Esophagus squamous epithelium (tissue), 5 donors: ENCODE measurements at places on chromosomes 7 and 10.

DNA sequence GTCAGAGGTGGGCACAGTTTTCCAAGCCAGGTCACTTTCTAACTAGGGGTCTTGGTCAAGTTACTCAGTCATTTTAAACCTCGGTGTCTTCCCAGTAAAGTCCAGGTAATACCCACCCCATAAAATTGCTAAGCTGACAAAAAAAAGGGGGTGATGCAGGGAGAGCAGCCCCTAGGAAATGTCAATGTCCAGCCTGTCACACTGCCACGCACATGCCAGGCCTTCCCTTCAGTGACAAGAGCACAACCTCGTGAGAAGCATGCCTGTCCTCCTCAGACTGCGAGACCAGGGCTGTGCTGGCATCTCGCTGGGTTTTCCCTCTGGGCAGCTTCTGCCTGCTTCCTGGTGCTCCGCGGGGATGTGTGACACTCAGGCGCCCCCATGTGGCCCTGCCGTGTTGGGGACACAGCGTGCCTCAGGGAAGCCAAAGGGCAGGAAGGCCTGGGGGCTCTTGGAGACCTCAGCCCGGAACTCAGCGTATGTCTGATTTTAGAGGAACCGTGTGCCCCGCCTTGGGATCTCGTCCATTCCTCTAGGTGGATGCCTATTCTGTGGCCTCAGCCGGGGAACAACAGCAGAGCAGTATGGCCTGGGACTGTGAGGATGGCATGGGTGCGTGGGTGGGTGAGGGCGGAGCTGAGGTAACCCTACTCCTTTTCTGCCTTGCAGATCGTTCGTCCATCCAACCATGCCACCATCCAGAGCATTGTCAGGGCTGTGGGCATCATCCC, 10.2 kb upstream of the GDF2 start:
- DNase-seq, result peak; percentile 16

GRCh38 chr10:1595726-1596125, 141.6 kb downstream of the ADARB2 start:
- DNase-seq, result no peak

DNA sequence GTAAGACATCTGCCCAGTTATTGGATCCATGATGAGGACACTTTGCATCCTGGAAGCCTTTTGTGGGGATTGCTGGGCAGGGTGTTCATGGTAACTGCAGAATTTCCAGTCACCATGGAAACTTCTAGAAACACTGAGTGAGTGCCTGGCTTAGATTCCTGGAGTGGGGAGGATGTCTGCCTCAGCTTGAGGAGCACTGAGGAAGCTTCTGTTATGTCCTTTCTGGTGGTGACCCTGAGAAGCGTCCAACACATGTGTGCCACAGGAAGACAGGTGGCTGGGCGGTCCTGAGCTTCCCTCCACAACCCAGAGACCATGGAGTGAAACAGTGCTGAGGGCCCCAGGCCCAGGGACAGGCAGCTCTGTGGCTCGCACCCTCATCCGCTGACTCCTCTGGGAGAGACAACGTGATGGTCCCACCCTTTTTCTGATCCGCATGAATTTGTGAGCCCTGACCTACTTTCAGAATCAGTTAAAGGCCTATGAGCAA, 191.8 kb upstream of the CXCL12 start:
- DNase-seq, result no peak

DNA sequence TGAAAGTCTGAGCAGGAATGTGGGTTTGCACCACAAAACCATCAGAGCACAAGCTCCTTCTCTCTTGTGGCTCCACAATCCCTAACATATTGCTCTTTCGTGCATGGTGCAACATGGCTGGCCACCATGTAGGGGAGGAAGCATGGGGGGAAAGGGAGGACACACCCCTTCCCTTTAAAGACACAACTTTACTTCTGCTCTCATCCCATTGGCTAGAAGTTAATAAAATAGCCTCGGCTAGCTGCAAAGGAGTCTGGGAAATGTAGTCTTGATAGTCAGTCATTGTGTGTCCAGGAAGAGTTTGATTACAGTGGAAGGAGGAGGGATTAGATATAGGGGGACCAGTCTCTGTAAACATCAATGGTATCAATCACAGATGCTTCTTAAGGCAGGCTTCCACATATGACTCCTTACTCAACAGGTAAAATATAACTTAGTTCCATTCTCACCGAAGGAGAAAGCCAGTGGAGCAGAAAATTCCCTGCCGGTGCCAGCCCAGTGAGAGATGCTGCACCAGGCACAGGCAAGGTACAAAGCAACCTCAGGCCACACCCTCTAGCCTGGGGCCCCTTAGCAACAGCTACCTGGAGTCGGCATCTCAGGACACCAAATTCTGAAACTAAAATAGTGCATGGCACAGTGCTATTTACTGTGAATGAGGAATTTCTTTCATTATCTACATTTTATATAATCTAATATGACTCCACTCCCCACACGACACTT, 124.7 kb upstream of the CTBP2 start:
- no peak for DNase-seq

DNA sequence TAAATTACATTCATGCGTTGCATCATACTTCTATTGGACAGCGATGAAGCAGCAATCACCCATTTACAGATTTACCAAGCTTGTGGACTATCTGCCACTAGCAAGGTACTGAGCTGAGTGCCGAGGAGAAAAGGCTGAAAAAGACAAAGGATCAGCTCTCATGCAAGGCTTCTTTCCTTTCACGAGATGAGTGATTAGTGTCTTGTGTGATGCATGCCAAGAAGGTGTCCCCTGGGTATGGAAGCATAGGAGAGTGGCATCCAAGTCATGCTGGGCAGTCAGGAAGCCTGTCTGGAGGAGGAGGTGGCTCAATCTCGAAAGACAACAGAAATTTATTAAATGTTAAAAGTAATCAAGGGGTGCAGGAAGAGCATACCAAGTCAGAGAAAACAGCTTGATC, 40.9 kb downstream of the ACSM6 start:
- no peak for DNase-seq

DNA sequence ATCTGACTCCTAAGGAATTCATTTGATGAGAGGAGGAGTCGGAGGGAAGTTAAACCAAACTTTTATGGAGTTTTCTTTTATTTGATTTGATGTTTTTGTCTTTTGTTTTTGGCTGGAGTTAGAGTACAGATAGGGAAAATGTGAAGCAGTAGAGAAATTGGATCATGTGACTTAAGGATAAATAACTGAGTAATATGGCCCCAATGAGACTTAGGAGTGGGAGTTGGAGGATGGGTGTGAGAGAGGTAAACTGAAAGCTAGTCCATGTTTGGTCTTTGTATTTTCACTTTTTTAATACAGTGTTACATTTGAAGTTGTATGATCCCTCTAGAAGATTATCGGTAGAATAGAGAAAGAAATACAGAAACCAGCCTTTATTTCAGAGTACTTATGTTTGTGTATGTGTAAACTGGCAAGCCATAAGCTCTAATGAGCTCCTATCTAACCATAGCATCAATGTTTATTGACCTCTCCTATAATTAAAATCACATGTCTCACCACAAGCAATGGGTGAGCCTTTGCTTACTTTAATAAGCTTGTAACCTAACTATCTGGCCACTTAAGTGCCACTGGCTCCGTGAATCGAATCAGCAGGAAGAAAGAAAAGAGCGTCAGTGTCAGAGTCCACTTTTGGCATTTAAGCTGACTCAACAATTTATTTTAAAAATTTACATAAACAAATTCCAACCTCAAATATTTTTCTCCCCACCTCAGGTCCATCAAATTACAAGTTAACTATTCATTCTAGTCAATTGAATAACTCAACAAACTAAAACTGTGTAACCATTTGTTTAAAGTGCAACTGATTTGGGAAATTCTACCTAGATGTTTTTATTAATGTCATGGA, 113.8 kb downstream of the EPDR1 start:
- no peak for DNase-seq

DNA sequence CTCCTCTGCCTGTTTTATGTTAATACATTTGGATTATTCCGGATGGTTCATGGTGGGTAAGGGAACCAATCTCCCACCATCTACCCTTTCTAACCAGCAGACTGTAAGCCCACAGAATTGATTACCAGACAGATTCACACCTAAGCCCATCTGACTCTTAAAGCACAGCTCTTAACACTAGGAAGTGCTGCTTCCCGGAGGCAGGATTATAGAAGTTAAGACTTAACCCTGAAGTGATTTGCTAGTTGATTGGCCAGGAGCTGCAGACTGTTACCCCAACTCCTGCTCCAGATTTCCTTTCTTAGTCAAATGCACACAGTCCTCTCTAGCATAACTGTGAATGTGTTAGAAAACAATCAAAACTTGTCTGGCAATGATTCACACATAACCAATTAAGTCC, 221.7 kb downstream of the CDK14 start:
- no peak for DNase-seq

GRCh38 chr10:61115897-61116296, 171.9 kb upstream of the RHOBTB1 start:
- DNase-seq, result no peak

DNA sequence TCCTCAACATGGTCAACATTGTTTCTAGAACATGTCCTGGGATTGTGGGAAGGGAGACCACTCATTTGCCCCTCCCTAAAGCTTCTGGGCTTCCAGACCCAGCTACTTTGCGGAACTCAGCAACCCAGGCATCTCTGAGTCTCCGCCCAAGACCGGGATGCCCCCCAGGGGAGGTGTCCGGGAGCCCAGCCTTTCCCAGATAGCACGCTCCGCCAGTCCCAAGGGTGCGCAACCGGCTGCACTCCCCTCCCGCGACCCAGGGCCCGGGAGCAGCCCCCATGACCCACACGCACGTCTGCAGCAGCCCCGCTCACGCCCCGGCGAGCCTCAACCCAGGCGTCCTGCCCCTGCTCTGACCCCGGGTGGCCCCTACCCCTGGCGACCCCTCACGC, at the start of gene EPO:
Gene EPO, plus strand, starts transcription at position 190 of the 392 bp plus-strand sequence. CDS start 513 bp downstream, outside the sequence.
- DNase-seq, result no peak

DNA sequence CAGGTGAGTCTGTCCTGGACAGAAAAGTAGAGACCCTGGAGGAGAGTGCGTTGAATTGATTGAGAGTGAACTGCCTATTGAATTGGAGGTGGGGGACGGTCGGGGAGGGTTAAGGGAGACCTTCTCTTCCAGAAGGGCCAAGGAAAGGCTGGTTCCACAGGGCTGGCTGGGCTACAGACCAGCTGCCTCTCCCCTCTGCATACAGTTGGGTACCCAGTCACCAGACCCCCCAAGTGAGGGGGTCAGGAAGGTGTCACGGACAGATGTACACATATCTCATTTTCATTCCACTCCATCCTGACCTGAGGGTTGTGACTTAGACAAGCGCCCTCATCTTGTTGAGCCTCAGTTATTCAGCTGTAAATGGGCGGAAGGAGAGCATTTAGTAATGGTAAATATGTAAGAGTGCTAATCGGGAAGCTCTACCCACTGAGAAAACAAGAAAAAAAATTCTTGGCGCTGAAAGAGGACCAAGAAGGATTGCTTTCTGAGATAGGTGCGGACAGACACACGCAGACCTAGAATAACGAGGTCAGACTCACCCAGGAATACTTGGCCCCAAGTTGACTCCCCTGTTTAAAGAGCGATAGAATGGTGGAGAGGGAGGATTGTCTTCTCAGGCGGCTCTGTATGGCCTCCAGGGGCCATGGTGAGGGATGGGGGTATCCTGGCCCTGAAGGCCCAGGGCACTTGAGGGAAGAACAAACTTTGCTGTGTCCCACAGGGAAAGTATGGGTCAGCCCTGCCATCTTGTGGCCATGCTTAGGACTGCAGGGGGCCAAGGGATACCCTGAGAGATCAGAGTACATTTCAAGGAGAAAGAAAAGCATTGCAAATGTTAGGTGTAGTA, 7.2 kb upstream of the MBL2 start:
- DNase-seq, result no peak

DNA sequence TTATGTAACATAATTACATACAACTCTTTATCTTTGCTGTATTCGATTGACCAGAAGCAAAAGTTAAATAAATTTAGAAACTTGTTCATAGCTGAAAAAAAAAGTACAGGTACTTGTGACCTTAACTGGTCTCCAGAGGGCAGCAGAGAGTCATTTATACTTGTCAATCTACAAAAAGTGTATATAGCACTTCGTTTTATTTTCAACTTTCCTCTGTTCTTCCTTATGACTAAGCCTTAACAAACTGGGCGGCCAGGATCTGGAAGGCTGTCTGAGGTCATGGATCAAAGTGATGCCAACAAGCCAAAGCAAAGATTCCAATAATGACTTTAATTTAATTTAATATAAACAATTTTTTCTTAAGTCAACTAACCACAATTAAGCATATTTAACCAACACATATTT, 29.8 kb downstream of the C10orf67 start:
- DNase-seq, result no peak

DNA sequence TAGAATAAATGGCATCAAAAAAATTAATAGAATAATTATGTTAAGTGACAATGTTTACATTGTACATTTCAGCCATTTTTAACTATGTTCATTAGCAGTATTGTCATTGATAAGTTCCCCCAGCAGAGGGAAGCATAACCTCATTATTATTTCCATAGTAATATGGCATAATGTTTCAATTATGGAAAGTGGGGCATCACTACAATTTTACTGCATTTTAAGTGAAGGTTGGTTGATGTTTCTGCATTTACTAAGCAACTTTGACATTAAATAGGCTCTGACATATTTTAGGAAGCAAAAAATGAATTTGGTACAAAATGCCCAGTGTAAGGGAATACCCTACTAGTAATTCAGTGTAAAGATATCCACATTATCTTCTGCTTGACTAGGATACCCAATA, 218.3 kb downstream of the SEMA3A start:
- DNase-seq, result no peak

DNA sequence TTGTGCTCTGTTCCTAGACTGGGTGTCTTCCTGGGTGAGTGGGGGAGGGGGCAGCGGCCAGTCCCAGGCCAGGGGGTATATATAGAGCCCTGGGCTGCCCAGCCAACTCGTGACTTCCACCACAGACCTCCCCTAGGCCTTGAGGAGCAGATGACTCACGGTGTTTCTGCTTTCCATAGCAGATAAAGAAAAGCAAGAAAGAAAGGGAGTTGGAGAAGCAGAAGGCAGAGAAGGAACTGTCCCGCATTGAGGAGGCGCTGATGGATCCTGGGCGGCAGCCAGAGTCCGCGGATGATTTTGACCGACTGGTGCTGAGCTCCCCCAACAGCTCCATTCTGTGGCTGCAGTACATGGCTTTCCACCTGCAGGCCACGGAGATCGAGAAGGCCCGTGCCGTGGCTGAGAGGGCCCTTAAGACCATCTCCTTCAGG, 10.1 kb downstream of the CALHM2 start:
- DNase-seq, result no peak

- DNase-seq, result no peak
Measured at GRCh38 chr7:25790963-25791362, 361.0 kb upstream of the NFE2L3 start.
